ENCODE measurements at places on chromosomes 7 and 10.
A peak's percentile ranks its signal among the peaks of the same experiment; 100 is the strongest.

DNA sequence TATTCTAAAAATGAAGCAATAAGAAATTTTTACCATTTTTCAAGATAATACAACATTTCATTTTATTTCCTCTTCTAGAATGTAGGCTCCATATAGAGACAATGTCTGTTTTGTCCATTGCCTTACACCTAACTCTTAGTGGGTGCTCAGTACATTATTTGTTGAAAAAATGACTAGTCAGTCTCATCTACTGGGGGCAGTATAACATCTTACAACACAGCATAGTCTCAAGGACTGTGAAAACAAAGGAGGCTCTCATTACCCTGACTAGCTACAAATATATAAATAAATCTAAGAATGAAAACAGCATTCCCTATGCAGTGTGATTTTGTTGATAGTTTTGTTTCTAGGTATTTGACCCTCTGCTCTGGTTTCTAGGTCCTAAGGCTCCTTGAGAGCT lies 11.6 kb downstream of the CRPPA start:
- DNase-seq, result no peak

GRCh38 chr7:35593899-35594298 lies 101.0 kb downstream of the HERPUD2 start:
- no peak for DNase-seq

DNA sequence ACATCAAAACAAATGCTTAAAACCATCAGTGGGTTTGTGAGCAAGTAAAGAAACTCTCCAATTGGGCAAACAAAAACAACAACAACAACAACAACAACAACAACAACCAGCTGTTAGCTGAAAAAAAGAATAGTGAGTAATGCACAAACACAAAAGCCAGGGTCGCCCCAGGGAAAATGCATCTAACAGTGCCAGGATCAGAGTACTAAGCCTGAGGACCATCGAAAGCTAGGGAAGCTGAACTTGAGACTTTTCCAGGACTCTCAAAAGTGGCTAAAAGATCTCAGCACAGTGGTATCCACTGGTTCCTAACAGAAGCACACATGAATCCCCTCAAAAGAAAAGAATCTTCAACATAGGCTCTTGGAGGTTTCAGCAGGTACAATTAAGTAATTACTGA lies 83.3 kb downstream of the CPXM2 start:
- DNase-seq, result no peak

GRCh38 chr7:156827587-156828203 lies 65.3 kb downstream of the LMBR1 start:
- no peak for DNase-seq

- DNase-seq, result no peak
Observed at GRCh38 chr7:132004529-132004928, 448.1 kb upstream of the PODXL start.

- no peak for DNase-seq
Observed at GRCh38 chr10:7857262-7857661, 39.0 kb downstream of the TAF3 start.

GRCh38 chr10:11907914-11908313 lies 84.8 kb downstream of the PROSER2 start:
- DNase-seq, result no peak

DNA sequence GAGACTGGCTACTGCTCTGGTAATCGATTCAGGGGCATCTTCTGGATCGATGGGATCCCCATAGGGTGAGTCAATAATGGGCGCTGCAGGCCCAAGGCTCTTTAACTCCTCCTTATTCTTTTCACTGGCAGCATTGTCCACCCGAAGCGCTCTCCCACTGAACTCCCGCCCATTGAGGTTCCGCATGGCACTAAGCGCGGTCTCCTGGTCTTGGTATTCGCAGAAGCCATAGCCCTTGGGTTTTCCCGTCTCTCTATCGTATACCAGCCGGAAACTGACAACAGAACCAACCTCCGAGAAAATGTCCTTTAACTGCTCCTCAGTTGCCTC lies 285 bp downstream of the CSTF2T start:
- DNase-seq, result no peak

- no peak for DNase-seq
Observed at GRCh38 chr10:103703941-103704919, 151.1 kb downstream of the SH3PXD2A start.

- no peak for DNase-seq
Observed at GRCh38 chr10:132611026-132611910, 73.7 kb downstream of the INPP5A start.

DNA sequence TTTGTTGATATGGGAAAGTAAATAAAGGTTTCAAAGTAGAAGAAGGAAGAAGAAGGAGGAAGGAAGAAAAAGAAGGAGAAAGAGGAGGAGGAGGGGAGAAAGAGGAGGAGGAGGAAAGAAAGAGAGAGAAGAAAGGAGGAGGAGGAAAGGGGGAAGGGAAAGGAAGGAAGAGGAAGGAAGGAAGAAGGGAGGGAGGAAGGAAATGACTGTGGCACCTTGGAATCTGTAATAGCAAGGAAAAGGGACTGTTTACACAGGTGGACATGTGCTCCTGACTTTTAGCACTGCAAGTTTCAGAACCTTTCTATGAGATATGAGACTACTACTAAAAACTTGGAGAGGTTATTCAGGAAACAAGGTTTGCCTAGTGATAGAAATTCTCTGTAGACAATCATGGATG lies 153.2 kb downstream of the BTAF1 start:
- DNase-seq, result no peak

- DNase-seq, result no peak
Observed at GRCh38 chr7:150829426-150829825, 22.9 kb upstream of the AOC1 start.

GRCh38 chr10:103599211-103599610 lies 105.7 kb downstream of the NEURL1 start:
- DNase-seq, result no peak

DNA sequence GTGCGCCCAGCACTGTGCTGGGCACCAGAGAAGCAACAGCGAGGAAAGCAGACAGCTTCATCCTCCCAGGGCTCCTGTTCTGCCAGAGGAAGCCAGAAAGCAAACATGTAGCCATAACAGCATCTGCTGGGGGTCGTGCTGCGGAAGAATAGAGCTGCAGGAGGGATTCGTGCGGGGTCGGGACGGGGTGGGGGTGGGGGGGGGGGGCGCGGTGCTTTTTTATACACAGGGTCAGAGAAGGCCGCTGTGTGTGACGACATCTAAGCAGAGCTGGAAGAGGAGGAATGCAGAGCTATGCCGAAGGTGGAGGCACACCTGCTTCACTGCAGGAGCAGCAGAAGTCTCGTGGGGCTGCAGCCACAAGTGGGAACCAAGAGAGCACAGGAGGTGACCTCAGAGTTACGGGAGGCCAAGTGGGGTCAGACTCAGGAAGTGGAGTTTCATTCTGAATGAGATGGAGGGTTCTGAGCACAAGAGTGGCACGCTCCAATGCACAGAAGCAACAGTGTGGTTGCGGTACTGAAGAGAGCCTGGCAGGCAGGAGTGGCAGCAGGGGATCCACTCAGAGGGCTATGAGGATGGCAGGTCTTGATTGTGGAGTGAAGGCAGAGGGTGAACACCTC lies 11.1 kb downstream of the PKD1L1 start:
- DNase-seq, result no peak

DNA sequence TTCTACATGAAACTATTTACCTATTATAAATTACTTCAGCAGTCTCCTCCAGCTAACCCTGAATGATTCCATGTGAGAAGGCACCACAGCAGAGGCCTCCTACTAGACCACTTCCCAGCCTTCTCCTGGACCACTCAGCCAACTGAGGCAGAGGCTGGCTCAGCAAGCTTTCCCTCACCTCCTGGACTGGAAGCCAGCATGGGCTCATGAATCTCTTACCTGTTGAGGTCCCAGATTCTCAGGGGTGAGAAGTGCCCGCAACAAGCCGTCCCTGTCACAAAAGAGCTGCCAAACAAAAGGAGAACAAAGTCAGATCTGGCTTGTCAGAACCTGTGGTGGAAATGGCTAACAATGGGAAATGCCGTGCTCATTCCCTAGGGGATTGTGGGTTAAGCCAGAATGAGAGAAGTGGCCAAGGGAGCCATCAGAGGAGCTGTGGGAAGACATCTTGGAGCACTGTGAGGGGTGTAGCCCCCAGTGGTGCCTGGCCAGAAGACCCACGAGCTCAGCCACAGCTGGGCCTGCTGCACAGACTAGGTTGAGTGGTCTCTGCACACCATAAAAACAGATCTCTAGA lies 36.5 kb downstream of the DPCD start:
- no peak for DNase-seq

GRCh38 chr10:53771701-53772100 lies 999.1 kb upstream of the MBL2 start:
- DNase-seq, result no peak

GRCh38 chr7:53238021-53238605 lies 202.7 kb downstream of the POM121L12 start:
- DNase-seq, result no peak

DNA sequence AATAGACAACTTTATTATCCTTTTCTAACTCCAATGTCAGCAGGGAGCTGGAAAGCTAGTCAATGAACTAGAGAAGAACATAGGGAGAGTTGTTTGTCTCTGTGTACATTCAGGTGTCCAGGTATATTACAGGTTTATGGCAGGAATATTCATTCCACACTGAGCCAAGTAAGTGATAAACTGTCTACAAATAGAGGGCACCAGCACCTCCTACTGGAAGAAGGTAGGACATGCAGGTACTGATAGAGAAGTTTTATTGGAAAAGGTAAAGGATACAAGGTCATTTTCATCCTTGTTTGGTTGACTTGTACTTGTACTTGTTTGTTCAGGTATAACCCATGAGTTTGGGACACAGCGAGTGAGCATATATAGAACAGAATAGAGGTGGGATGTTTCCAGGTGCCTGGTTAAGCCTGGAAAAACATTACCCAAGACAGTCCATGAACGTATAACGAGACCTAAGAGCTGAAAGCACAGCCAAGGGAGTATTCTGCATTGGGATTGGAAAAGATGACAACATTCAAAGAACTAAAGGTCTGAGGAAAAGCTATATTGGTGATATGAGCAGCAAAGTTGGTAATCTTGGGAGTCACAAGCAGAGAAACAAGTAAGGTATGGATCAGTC lies 61.4 kb upstream of the PPP1R3C start:
- DNase-seq, result no peak

DNA sequence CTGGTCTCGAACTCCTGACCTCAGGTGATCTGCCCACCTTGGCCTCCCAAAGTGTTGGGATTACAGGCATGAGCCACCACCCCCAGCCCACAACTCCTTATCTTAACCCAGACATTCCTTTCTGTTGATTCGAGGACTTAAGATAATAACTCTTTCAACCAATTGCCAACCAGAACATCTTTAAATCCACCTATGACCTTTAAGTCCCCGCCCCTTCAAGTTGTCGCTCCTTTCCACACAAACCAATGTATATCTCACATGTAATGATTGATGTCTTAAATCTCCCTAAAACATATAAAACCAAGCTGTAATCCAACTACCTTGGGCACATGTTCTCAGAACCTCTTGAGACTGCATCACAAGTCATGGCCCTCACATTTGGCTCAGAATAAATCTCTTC lies 7.8 kb upstream of the ANKRD2 start:
- DNase-seq, result no peak

- DNase-seq, result no peak
Observed at GRCh38 chr10:76302961-76303630, 871.7 kb downstream of the LRMDA start.

- DNase-seq, result no peak
Observed at GRCh38 chr10:119197921-119198320, 9.4 kb upstream of the GRK5 start.

- DNase-seq, result no peak
Observed at GRCh38 chr7:158051776-158052175, 535.8 kb downstream of the PTPRN2 start.

GRCh38 chr10:29343607-29344038 lies 54.8 kb downstream of the LYZL1 start:
- no peak for DNase-seq

DNA sequence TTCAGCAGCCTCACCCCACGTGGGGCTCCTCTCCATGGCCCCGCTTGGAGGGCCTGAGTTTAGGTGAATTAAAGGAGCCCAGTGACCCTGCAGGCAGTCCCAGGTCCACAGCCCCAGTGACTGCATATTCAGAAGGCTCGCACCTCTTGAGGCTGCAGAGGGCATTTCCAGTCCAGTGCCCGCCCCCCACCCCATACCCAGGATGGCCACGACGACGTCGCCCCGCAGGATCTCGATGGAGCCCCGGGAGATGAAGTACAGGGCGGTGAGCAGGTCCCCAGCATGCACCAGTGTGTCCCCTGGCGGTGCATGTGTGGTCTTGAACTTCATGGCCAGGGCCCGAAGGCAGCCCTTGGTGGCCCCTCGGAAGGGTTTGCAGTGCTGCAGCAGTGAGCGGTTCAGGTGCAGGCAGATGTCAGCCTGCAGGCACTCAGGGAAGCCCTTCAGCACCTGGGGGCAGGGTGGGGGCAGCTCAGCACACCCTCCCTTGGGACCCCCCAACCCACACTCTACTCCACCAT lies 28.1 kb downstream of the KCNH2 start:
- DNase-seq, result no peak

GRCh38 chr10:89278034-89278535 lies 23.8 kb upstream of the IFIT2 start:
- peak; percentile 76 for DNase-seq

- no peak for DNase-seq
Observed at GRCh38 chr7:101922631-101923601, 105.5 kb downstream of the CUX1 start.

- no peak for DNase-seq
Observed at GRCh38 chr7:125568799-125569198, 639.2 kb upstream of the POT1 start.

DNA sequence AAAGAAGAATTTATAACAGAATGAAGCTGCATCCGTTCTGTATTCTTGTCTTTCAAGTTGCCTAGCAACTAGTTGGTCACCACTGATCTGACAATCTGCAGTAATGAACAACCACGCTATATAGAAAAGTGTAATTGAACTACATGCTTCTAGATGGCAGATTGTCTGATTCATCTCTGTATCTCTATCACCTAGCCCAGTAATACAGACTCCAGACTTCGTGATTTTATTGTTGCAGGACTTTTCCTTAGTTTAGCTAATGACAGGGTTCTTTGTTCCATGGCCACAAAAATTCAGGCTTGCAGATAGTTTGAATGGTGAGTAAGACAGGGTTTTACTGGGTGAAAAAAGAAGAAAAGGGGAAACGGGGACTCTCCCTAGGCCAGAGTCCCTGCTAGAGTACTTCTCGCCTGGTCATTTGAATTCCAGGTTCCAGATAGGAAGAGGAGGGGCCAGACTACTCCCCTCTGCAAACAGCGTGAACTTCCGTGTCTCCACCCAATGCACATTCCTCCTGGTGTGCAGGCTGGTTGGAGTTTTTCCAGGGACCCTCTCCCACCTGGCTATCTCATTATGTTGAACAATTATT lies 45.9 kb downstream of the COL1A2 start:
- DNase-seq, result no peak
